ENCODE measurements at places on chromosomes 3 and 15. TPM values are rescaled to one million over a fixed set of nuclear protein-coding genes. Genes with fewer than 3 reads are reported as not detected.

The CLDN18 gene
- total RNA-seq, result not detected

The CCR2 gene
- not detected for total RNA-seq

The GPR176 gene
- 194 TPM for total RNA-seq

The SI gene
- not detected for total RNA-seq

The DNASE1L3 gene
- not detected for total RNA-seq

The KCTD6 gene
- total RNA-seq, result 9.4 TPM

The VGLL3 gene
- total RNA-seq, result 97.3 TPM

The AGTR1 gene
- total RNA-seq, result 3.3 TPM

The GOLGA6L7 gene
- total RNA-seq, result not detected

- peaks cover 15% of the 10 kb centered on the region for H3K27me3 ChIP-seq
- peaks cover 2% of the 10 kb centered on the region for H3K4me1 ChIP-seq
- no peak overlapping the region for H3K27ac ChIP-seq
Observed at GRCh38 chr15:64148581-64148980, 3.0 kb upstream of the SNX22 start.

- no peaks in the 10 kb centered on the region for H3K36me3 ChIP-seq
- DNase-seq, result no peak
- H3K27ac ChIP-seq, result no peak overlapping the region
- H3K4me3 ChIP-seq, result no peak overlapping the region
Observed at GRCh38 chr3:177382944-177383343, 185.7 kb upstream of the TBL1XR1 start.

GRCh38 chr3:21785765-21786437, 34.9 kb upstream of the ZNF385D start:
- no peaks in the 10 kb centered on the region for H3K4me1 ChIP-seq
- no peak overlapping the region for H3K27ac ChIP-seq
- no peaks in the 10 kb centered on the region for H3K27me3 ChIP-seq
- no peaks in the 10 kb centered on the region for H3K36me3 ChIP-seq
- H3K4me3 ChIP-seq, result no peak overlapping the region

DNA sequence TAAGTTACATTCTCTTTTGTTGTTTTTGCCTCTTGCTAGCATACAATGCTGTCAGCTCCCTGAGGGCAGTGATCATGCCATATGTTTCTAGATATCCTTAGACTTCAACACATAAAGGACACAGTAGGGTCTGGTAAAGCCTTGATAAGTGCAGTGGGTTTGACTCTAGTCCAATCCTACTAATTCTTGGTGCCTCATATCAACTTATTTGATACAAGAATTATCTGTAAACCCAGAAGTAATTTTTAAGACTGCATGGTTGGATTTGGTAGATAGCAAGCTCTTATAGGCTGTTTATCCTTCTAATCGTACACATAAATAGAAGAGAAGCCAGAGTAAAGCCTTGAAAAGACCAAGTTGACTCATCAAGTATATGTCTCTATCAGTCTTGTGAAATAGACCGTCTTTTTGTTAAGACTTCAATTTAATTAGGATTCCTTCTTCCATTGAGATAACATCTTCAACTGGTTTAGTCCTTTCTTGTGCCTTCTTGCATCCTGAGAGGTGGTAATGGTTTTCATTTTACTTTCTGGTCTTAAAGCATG, 265.6 kb upstream of the CDIN1 start:
- peaks cover 2% of the 10 kb centered on the region for H3K4me1 ChIP-seq
- no peak for DNase-seq
- H3K27ac ChIP-seq, result no peak overlapping the region
- no peaks in the 10 kb centered on the region for H3K36me3 ChIP-seq

- no peak overlapping the region for H3K27ac ChIP-seq
- H3K4me1 ChIP-seq, result no peaks in the 10 kb centered on the region
- H3K27me3 ChIP-seq, result no peaks in the 10 kb centered on the region
- no peaks in the 10 kb centered on the region for H3K36me3 ChIP-seq
- no peak overlapping the region for H3K4me3 ChIP-seq
Observed at GRCh38 chr3:112136959-112137693, 4.1 kb upstream of the GCSAM start.

- peaks cover 48% of the 10 kb centered on the region for H3K27me3 ChIP-seq
- no peak for DNase-seq
- H3K36me3 ChIP-seq, result no peaks in the 10 kb centered on the region
- H3K4me3 ChIP-seq, result no peak overlapping the region
- no peaks in the 10 kb centered on the region for H3K4me1 ChIP-seq
- no peak overlapping the region for H3K27ac ChIP-seq
Observed at GRCh38 chr3:46853441-46854415, 9.5 kb downstream of the MYL3 start.

DNA sequence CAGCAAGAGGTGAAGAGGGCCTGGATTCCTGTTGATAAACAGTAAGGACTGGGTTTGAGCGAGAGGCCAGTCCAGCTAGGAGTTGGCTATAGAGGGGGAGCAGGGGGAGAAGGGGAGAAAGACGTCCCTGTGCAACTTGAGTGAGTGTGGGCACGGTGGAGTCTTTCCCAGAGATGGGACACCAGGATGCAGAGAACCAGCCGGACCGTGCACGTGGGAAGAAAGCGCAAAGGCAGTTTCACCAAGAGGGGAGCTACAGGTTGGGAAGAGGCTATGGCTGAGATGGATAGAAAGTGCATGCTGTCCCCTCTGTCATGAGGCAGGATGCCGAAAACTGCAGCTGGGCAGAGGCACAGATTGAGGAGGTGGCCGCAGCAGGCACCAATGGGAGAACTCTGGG, 96.0 kb upstream of the TLE3 start:
- peaks cover 26% of the 10 kb centered on the region for H3K27me3 ChIP-seq
- no peak overlapping the region for H3K4me3 ChIP-seq
- no peak overlapping the region for H3K27ac ChIP-seq
- H3K36me3 ChIP-seq, result no peaks in the 10 kb centered on the region
- H3K4me1 ChIP-seq, result peaks cover 14% of the 10 kb centered on the region

GRCh38 chr3:180267202-180267843, 230.6 kb upstream of the PEX5L start:
- DNase-seq, result no peak
- H3K27ac ChIP-seq, result no peak overlapping the region
- no peaks in the 10 kb centered on the region for H3K36me3 ChIP-seq
- H3K4me3 ChIP-seq, result no peak overlapping the region

DNA sequence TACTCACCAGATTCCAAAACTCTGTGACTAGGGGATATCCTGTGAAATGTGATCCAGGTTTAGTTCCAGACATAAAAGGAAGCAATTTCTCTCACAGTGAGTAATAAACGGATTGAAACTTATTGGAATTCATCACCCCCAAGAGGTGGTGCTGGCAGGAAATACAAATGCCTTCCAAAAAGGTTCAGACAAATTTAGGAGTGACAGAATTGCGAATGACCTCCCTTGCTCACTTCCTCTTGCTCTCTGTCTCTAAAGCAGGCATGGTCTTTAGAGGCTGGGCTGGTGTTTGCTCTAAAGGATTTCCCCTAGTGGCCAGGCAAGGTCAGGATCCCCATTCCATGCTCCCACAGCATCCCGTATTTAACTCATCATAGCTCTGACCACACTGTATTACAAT, 449.4 kb upstream of the PPP2R3A start:
- no peak overlapping the region for H3K4me3 ChIP-seq
- peak; percentile 41 for DNase-seq
- H3K27me3 ChIP-seq, result no peaks in the 10 kb centered on the region
- H3K36me3 ChIP-seq, result no peaks in the 10 kb centered on the region

DNA sequence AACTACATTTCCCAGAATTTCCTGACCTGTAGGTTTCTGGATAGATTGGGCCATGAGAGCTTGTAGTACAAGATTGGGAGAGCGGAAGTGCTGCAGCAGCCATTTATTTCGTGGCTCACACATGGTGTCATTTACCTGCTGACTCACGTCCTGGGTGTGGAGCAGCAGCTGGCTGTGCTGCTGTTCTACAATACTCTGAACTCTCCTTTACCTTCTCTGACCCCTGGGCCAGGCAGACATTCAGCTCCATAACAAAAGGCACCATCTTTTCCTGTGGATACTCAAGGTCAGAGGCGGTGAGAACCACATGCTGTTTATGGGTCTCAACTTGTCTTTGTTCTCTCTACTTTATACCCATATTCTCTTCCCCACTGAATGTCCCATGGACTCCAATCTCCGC, 490.2 kb downstream of the IGSF11 start:
- no peak for DNase-seq
- no peak overlapping the region for H3K4me3 ChIP-seq
- H3K27me3 ChIP-seq, result no peaks in the 10 kb centered on the region
- H3K27ac ChIP-seq, result no peak overlapping the region
- H3K4me1 ChIP-seq, result no peaks in the 10 kb centered on the region

GRCh38 chr3:65828706-65829105, 210.0 kb downstream of the MAGI1 start:
- H3K36me3 ChIP-seq, result no peaks in the 10 kb centered on the region
- peak; percentile 31 for DNase-seq
- no peak overlapping the region for H3K27ac ChIP-seq
- no peaks in the 10 kb centered on the region for H3K27me3 ChIP-seq
- H3K4me3 ChIP-seq, result no peak overlapping the region

GRCh38 chr15:40436116-40436891, 4.4 kb upstream of the BAHD1 start:
- H3K4me1 ChIP-seq, result peaks cover 14% of the 10 kb centered on the region
- no peak overlapping the region for H3K27ac ChIP-seq
- peaks cover 77% of the 10 kb centered on the region for H3K27me3 ChIP-seq

- no peak overlapping the region for H3K4me3 ChIP-seq
- H3K4me1 ChIP-seq, result no peaks in the 10 kb centered on the region
- H3K36me3 ChIP-seq, result no peaks in the 10 kb centered on the region
- no peak for DNase-seq
- no peaks in the 10 kb centered on the region for H3K27me3 ChIP-seq
Observed at GRCh38 chr3:114804099-114804498, 343.0 kb downstream of the ZBTB20 start.

DNA sequence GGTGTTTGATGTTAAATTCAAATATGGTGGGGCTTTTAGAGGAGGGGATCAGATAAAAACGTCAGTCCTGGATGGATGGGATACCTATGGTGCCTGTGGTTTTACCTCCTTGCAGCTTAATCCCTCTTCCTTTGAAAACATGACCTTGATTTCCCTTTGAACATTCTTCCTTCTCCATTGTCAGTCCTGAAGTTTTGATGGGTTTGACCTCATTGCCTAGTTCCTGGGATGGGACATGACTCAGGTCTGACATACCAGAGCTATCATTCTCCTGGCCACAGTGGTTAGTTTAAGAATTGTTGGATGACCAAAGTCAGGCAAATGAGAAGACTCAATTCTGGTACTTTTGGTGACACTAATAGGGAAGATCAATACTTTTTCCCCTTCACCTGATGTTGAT, 87.2 kb downstream of the PRICKLE2 start:
- H3K4me3 ChIP-seq, result no peak overlapping the region
- no peak overlapping the region for H3K27ac ChIP-seq
- H3K4me1 ChIP-seq, result peaks cover 2% of the 10 kb centered on the region
- no peak for DNase-seq

DNA sequence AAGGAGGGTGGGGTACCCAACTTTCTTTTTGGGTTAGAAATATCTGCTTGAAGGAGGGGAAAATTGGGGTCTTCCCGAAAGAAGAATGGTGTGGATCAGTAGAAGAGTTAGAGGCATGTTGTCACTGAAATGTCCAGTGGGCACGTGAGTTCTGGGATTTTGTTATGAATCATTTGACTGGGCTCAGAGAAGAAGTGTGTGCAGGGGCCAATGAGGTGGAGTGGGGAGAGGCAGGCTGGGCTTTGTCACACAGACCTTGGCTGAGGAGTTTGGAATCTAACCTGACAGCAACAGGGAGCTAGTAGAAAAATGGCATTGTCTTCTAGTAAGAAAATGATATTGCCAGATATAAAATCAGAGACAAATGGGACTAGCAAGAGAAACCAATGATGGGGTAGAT, 436.8 kb downstream of the MFSD1 start:
- H3K27ac ChIP-seq, result no peak overlapping the region
- no peaks in the 10 kb centered on the region for H3K4me1 ChIP-seq
- no peaks in the 10 kb centered on the region for H3K36me3 ChIP-seq
- no peak for DNase-seq
- no peaks in the 10 kb centered on the region for H3K27me3 ChIP-seq
- H3K4me3 ChIP-seq, result no peak overlapping the region

GRCh38 chr3:194604126-194604525, 29.1 kb downstream of the TMEM44 start:
- DNase-seq, result no peak
- H3K27ac ChIP-seq, result no peak overlapping the region
- H3K27me3 ChIP-seq, result no peaks in the 10 kb centered on the region

- no peaks in the 10 kb centered on the region for H3K4me1 ChIP-seq
- H3K4me3 ChIP-seq, result no peak overlapping the region
- H3K36me3 ChIP-seq, result no peaks in the 10 kb centered on the region
- DNase-seq, result no peak
Observed at GRCh38 chr15:84001037-84001436, 234.5 kb upstream of the GOLGA6L4 start.

- H3K27me3 ChIP-seq, result no peaks in the 10 kb centered on the region
- no peak for DNase-seq
- H3K4me1 ChIP-seq, result no peaks in the 10 kb centered on the region
- H3K27ac ChIP-seq, result no peak overlapping the region
Observed at GRCh38 chr3:180973543-180973942, 16.0 kb downstream of the DNAJC19 start.

GRCh38 chr3:184524981-184525336, 36.6 kb upstream of the EPHB3 start:
- no peaks in the 10 kb centered on the region for H3K36me3 ChIP-seq
- DNase-seq, result no peak
- peak overlapping the region; percentile 22 for H3K4me3 ChIP-seq

GRCh38 chr3:136949708-136950107, 8.1 kb upstream of the IL20RB start:
- peaks cover 3% of the 10 kb centered on the region for H3K36me3 ChIP-seq
- no peak for DNase-seq
- no peak overlapping the region for H3K27ac ChIP-seq

DNA sequence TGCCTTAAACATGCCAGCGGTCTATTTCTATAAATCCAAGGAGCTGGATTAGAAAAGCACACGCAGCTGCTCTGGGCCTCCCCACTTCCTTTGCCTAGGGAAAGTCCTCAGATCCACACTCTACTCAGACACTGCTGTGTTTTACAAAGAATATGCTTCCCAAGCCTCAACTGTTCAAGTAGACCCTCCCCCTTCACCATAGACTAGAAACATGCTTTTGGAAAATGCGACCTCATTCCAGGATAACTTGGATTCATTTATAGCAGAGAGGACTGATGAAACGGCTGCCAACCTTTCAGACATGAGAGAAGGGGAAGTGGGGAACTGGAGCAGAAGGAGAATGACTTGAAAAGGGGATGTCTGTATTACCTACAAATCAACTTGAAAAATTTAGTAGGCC, 64.0 kb downstream of the P3H2 start:
- no peaks in the 10 kb centered on the region for H3K36me3 ChIP-seq
- no peak overlapping the region for H3K4me3 ChIP-seq
- peak; percentile 21 for DNase-seq
- peaks cover 22% of the 10 kb centered on the region for H3K4me1 ChIP-seq
- H3K27ac ChIP-seq, result no peak overlapping the region

Data from IMR-90 (cell line).